Naive B cell (primary cell): ENCODE measurements at places on chromosomes 16 and 17. TPM values are rescaled to one million over a fixed set of nuclear protein-coding genes. Genes with fewer than 3 reads are reported as not detected.

The LGALS9C gene
- polyA plus RNA-seq: not detected

The CA7 gene
- not detected for polyA plus RNA-seq

The SLFN12 gene
- polyA plus RNA-seq: 2.4 TPM

The PRSS22 gene
- polyA plus RNA-seq: not detected

The ZNF597 gene
- polyA plus RNA-seq: 2.2 TPM

The VPS9D1 gene
- polyA plus RNA-seq: 0.14 TPM

The DBNDD1 gene
- polyA plus RNA-seq: 149 TPM

The ABCC3 gene
- not detected for polyA plus RNA-seq

DNA sequence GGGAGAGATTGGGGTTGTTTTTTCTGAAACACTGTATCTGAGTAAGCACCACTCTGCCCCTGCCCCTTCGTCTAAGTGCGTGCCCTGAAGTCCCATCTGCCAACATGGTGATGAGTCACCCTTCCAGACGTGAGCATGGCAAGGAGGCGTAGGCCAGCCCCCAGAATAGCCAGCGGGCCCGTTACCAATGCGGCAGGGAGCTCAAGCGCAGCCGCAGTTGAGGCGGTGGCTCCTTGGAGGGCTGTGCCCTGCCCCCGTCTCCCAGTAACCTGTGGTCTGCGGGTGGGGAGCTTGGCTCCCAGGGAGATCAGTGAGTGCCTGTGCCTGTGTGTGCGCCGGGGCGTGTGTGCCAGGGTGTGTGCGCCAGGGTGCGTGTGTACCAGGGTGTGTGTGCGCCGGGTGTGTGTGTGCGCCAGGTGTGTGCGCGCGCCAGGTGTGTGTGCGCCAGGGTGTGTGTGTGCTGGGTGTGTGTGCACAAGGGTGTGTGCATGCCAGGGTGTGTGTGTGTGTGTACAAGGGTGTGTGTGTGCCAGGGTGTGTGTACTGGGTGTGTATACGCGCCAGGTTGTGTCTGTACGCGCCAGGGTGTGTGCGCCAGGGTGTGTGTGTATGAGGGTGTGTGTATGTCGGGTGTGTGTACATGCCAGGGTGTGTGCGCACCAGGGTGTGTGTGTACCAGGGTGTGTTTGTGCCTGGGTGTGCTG is 98.6 kb upstream of the CHMP6 start:
- no peak for DNase-seq

DNA sequence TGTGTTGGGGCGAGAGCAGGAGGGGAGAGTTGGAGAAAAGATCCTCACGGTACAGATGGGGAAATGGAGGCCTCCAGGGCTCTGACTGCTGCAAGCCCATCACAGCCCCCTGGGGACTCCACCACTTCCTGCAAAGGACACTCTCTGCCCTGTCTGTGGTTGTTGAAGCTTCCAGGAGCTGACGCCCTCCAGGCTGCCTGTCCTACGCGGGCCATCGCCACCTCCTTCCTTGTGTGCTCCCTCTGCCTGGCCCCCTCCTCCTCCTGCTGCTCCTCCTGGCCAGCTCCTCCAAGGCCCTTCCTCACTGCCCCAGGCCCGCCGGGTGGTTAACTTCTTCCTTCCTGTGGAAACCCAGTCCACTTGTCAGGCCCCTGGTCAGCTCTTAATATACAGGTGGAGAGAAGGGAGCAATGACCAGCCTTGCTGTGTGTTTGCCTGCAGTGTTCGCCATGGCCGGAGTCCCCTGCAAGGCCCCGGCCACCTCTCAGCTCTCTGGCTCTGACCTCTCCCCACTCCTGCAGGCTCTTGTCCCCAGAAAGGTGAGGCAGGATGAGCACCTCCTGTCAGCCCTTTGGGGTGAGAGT is 18.4 kb upstream of the STAC2 start:
- peak; percentile 29 for DNase-seq

DNA sequence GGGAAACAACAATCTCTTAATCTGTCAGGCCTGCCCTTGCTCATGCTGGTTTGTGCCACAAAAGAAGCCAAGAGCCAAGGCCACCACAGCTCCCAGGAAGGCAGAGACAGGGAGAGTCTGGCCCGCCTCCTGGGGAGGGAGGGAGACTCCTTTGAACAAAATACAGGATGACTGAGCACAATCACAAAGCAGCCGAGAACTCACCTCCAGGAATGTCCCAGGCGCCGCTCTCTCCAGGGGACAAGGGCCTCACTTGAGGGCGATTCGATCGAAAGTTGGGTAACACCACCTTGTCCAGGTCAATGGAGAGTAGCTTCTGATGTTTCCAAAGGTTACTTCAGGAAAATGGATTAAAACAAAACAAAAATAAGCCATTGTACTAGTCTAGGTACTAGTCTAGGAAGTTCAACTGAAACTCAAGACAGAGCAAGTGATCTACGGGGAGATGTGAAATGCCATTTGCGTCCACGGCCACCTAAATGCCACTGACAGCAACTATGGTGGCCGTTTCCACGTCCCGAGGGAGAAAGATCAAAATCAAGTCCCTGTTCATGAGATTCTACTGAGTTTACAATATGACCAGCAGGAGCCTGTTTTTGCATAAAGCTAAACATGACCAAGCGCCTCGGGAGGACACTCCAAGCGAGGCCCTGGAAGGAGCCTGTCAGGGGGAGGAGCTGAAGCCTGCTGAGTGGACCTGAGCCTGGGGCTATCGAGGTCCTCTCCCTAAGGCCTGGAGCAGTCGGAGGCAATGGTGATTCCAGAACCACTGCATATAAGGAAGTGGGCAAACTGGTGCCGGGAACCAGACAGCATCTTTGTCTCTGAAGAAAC is 13.4 kb upstream of the SLC38A8 start:
- DNase-seq: no peak

GRCh38 chr17:8700546-8700945 is 44.1 kb downstream of the CCDC42 start:
- DNase-seq: no peak

DNA sequence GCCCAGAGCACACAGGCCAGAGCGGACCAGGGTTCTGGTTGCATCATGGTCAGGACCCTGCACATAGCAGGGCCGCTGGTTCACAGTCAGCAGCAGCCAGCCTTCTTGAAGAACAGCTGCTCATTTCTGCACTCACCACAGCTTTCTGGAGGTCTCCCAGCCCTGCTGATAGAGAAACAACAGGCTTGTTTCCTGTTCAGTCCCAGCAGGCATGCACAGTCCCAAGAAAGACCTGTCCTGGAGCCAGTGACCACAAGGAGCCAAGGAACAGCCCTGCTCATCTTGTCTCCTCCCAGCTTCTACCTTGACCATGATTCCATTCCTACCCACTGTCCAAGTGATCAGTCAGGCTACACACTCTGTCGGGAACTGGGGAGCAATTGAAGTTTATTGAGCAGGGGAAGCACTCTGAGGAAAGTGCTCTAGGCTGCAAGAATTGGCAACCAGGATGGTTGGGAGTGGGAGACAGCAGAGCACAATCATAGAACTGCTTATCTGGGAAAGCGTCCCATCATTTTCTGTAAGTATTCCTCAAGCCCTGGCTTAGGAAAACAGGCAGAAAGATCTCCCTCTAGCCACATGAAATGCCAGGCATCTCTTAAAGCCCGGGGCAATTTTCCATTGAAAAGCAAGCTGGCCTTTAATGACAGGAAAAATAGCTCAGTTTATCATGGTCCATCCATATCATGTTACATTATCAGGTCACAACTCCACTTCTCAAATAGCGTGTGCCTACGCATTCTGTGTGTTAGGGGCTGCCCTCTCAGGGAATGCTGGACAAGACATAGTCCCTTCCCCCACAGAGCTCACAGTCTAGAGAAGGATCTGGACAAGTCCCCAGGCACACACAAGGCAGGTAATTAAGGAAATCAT is 155.4 kb upstream of the FOXF1 start:
- DNase-seq: no peak

- DNase-seq: no peak
Observed at GRCh38 chr17:50317121-50317520, 28.8 kb upstream of the XYLT2 start.

DNA sequence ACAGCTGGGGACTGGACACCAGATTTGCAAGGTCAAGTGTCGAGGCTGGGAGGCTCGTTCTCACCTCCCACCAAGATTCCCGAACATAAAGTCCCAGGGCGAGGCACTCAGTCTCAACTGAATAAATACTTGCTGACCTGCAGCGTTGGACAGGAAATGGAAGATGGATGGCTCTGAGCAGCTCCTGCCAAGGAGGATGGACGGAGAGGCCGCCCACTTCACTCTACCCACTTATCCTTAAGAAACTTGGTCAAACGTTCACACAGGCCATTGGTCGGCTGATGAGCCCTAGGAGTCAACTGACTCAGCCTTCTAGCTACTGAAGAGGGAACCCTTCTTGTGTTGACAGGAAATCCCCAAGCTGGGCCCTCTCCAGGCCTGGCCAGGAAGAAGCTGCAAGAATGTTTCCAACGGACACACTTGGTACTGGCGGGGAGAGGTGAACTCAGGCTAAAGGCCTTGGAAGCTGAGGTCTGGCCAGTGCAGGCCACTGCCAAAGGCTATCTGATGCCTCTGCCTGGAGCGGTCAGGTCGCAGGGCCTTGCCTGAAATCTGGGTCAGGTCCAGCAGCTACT is 50.0 kb downstream of the VAC14 start:
- DNase-seq: no peak

GRCh38 chr17:67855504-67856324 is 30.4 kb downstream of the BPTF start:
- peak; percentile 63 for DNase-seq

GRCh38 chr17:38908676-38909181 is 16.7 kb upstream of the LASP1NB start:
- no peak for DNase-seq

DNA sequence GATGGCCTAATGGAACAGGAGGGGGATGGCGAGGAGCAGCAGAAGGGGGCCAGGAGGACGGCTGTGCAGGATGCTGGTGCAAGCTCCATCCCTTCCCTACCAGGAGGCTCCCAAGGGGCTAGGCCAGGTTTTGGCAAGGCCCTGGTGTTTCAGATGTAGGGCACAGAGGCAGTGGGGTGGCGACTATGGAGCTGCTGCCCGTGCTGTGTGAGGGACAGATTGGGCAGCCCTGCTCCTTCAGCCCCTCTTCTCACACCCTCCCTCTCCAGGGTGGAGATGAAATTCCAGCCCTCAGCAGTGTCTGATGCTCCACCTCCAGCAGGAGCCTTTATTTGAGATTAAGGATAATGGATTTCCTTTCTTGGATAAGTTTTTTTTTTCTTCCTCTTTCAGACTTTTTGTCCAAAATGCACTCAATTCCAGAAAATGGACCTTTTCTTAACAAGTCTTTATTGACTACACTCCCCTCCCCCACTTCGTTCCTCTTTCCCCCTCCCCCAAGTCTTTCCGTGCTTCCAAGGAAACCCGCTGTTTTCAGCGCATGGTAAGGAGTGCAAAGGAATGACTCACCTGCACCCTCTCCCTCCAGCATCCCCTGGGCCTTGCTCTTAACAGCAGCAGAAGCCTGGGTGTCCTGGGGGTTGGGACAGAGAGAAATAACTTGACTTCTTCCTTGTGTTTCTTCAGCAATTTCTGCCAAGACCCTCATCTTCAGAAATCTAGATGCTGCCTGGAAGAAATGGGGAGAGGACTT is 95.2 kb downstream of the CCDC182 start:
- no peak for DNase-seq

DNA sequence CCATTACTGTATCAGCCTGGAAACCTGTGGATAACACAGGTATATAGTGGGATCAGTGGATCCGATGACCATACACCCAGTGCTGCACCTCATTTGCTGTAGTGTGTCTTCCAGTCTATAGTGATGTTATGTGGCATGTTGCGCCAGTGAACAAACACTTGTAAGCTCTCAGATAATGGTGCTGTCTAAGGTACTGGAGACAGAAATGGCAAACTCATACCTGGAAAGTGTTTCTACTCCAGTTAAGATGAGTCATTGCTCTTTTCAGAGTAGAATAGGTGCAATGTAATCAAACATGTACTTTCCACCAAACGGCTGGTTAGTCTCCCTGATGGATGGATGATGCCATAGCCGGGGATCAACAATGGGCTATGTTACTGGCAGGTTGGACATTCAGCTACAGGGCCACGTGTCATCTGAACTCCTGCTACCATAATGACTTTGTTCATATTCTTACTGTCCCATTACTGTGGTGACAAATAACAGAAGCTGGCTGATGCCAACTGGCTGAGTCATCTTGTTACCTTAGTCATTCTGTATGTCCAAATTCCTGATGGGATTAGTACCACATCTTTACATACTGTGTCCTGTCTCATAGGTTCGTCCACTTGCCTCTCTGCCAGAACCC is 6.3 kb downstream of the CCL11 start:
- DNase-seq: no peak

DNA sequence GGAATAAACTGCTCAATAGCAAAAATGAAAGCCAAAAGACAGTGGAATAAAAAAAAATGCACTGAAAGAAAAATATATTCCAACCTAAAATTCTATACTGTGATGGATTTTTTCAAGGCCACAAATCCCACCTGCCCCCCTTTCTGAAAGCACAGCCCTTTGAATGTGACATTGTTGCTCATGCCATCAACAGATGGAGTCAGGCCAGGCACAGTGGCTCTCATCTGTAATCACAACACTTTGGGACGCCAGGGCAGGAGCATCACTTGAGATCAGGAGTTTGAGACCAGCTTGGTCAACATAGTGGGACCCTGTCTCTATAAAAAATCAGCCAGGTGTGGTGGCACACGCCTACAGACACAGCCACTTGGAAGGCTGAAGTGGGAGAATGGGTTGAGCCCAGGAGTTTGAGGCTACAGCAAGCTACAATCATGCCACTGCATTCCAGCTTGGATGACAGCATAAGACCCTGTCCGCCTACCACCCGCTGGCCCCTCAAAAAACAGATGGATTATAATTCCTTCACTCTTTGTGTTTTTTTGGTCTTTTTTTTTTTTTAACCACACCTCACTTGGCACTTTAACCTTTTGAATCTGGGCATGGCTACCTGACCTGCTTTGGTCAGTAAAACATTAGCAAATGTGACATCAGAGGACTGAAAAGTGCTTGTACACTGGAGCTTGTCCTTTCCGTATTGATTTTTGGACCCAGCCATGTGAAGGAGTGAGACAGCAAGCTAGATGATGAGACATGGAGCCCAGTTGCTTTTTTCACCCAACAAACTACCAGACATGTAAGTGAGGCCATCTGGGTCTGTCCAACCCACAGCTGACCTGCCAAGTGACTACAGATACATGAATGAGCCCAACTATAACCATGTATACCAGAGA is 36.3 kb downstream of the GLG1 start:
- no peak for DNase-seq

- no peak for DNase-seq
Observed at GRCh38 chr17:74082886-74083285, 120.6 kb upstream of the RPL38 start.

- DNase-seq: no peak
Observed at GRCh38 chr16:3004319-3004718, 8.4 kb upstream of the CLDN9 start.

GRCh38 chr17:332558-333322 is 19.9 kb downstream of the RPH3AL start:
- DNase-seq: no peak
